ENCODE measurements at places on chromosomes 2 and 18. TPM values are rescaled to one million over a fixed set of nuclear protein-coding genes. Genes with fewer than 3 reads are reported as not detected.

AQP12A gene
- not detected for total RNA-seq

BCL11A gene
- total RNA-seq = 0.05 TPM

TRIM43 gene
- total RNA-seq = not detected

DCC gene
- not detected for total RNA-seq

TCF7L1 gene
- total RNA-seq = not detected
